ENCODE measurements at places on chromosomes 4 and X. TPM values are rescaled to one million over a fixed set of nuclear protein-coding genes. Genes with fewer than 3 reads are reported as not detected.

The HPRT1 gene
- total RNA-seq: 23.9 TPM

DNA sequence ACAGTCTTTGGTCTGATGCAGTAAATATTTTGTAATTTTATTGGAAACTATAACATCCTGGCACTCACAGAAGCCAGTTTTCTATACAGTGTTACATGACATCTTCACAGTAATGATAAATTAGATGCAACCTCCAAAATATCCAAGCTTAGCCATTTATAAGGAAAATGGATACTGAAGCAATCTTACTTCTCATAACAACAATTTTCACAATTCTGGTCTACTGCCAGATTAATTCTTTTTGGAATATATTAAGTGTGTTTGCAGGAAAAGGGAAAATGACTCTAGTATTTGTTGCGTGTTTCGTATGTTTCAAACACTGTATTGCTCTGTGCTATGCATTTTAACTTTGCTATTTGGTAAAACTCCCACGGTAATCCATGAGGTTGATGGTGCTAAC lies 1870.9 kb downstream of the ARAP2 start:
- DNase-seq: no peak

- peak; percentile 77 for DNase-seq
These were observed 337 bp downstream of the STIM2 start for GRCh38 chr4:26860922-26861433.

DNA sequence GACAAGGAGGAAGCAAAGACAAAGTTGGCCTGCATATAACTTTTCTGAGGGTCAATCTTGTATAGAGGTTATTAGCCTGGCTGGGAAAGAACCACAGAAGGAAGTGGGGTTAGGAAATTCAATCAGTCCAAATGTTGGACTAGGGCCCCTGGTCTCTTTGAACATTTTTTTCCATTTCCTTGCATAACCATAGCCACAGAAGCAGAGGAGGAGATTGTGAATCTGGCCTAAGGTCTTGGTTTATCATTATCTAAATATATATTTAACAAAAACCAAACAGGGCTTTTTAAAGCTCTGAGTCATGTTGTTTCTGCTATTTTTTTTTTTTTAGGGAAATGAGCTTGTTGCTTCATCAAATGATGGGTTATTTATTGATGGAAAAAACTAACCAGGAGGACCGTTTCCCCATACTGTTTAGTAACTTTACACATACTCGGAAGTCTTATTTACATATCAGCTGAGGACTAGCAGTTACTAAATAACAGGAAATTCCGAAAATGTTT lies 97.7 kb upstream of the ACSL4 start:
- no peak for DNase-seq

- DNase-seq: no peak
These were observed 28.6 kb upstream of the UTP14A start for GRCh38 chrX:129877401-129877800.

- no peak for DNase-seq
These were observed 593.8 kb upstream of the SLIT2 start for GRCh38 chr4:19657856-19658255.

DNA sequence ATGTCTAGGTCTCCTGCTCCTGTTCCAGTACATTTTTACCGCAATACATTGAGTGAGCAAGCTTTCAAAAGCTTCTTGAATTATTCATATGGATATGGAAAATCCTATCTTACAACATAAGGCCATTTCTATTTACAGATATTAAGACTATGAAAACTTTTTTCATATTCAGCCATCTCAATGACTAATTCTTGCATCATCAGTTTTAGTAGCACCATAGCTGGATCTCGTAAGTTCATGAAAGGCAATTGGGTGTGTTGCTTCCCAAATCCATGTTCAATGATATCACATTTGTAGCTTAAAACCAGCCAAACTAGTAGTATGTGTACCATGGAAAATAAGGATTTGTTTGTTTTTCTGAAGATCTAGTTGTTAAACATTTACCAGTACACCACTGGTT lies 118.3 kb upstream of the GABRA2 start:
- no peak for DNase-seq

DNA sequence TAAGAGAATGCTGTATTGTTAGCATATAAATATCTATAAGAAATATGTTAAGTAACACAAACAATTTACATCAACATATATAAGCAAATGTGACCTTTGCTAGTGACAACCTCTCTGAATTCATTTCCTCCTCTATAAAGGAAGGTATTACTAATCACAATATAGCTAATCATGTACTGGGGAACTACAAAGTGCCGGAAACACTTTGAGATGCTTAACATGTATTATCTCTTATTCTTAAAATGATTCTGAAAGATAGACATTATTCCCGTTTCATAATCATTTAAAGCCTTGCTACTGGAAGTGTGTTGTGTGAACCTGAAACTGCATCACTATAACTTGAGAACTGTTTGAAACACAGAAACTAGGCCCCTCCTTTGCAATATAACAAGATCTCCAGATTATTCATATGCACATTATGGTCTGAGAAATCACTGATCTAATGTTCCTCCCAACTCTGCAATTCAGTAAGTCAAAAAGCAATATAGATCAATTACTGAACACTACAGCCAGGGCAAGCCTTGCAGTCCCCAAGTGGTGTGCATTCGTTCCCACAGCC lies 54.0 kb downstream of the KLHL8 start:
- DNase-seq: no peak

- DNase-seq: no peak
These were observed 70.3 kb downstream of the SHOX start for GRCh38 chrX:700936-701335.

DNA sequence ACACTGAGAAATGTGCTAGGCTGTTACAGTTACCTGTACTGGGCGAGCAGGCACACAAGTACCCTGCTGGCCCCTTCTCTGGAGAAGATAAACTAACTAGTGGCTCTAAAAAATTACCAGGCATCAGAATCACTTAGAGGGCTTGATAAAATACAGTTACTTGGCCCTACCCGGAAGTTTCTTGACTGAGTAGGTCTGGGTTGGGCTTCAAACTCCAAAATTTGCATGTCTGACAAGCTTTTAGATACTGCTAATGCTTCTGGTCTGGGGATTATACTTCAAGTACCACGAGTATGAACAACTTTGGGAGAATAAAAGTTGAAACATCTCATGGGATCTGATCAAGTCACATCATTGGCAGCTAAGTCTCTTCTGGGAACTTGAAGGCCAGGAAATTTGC lies 30.8 kb downstream of the CEP135 start:
- no peak for DNase-seq

The C1QTNF7 gene
- total RNA-seq: 3.1 TPM

The DDIT4L gene
- total RNA-seq: 0.37 TPM

DNA sequence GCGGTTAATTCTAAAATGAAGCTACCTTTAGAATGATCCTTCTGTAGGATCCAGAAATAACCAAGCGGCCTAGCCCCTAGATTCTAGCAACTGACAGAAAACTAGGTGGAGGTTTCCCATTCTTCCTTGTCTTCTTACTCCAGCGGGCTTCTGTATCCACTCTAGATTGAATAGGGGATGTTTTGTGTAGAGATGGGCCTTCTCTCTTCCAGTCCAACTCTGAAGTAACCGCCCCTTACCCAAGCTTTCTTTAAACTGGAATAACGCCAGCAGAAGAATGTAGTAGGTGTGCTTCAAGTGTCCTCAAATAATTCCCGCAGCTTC lies 386 bp upstream of the TMEM184C start:
- DNase-seq: no peak

GRCh38 chrX:108123591-108124366 lies 32.2 kb downstream of the ATG4A start:
- DNase-seq: peak; percentile 46

DNA sequence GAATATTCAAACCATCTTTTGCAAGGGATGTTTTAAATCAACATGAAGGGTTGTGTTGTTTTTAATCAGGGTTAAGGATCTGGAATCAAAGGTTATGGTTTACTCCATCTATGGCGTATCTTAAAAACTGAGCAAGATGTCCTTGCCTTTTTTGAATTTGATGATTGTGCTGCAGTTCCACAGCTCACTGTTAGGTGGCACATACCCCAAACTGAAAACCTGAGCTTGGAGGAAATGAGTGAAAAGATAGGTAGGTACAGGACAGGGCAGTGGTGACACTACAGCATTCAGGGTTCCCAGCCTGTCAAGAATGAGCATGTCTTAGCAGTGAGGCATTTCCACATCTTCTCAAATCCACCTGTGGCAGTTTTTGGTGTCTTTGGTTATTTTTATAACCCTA lies 13.1 kb upstream of the EOLA1 start:
- no peak for DNase-seq

- no peak for DNase-seq
These were observed 146.8 kb upstream of the USP9X start for GRCh38 chrX:40938423-40938822.

- DNase-seq: no peak
These were observed 60.2 kb upstream of the MAOA start for GRCh38 chrX:43595931-43596330.

The KIAA1210 gene
- total RNA-seq: not detected

- DNase-seq: no peak
These were observed 40.8 kb downstream of the ZNF518B start for GRCh38 chr4:10416441-10416840.

DNA sequence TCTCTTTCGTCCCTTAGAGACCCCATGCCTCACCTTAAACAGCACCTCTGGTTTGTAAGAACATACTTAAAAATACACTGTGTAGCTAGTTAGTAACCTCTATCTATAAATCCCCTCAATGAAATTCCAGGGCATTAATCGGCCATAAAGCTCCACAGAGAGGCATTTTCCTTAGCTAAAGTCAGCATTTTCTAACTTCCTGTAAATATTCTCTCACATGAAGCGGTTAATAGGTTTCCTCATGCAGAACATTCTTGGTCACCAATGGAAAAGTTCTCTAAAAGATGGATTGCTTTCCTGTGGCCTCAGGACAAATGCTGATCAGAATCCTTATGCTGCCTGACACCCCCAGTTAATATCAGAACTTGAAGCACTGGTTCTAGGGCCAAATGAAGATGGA lies 248.6 kb upstream of the BOD1L1 start:
- no peak for DNase-seq

The DCAF16 gene
- total RNA-seq: 17.0 TPM

DNA sequence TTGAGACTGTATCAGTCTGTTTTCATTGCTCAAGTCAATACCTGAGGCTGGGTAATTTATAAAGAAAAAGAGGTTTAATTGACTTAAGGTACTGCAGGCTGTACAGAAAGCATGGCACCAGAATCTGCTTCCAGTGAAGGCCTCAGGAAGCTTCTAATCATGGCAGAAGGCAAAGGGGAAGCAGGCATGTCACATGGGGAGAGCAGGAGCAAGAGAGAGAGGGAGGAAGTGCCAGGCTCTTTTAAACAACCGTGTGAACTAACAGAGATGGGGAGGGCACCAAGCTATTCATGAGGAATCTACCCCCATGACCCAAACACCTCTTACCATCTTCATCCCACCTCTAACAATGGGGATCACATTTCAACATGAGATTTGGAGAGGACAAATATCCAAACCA lies 7.2 kb upstream of the TMEM131L start:
- DNase-seq: no peak

- peak; percentile 35 for DNase-seq
These were observed 92.6 kb upstream of the MAPK10 start for GRCh38 chr4:86452422-86452891.

- DNase-seq: no peak
These were observed 18.2 kb downstream of the PRDM8 start for GRCh38 chr4:80215449-80216052.

- DNase-seq: no peak
These were observed 75.9 kb downstream of the ADGRL3 start for GRCh38 chr4:61276029-61276428.

The EVC2 gene
- total RNA-seq: 1.5 TPM

GRCh38 chr4:96887857-96888256 lies 1048.0 kb downstream of the PDHA2 start:
- no peak for DNase-seq

The GPC3 gene
- 4.2 TPM for total RNA-seq

- DNase-seq: no peak
These were observed 68.6 kb downstream of the DTHD1 start for GRCh38 chr4:36349938-36350549.

DNA sequence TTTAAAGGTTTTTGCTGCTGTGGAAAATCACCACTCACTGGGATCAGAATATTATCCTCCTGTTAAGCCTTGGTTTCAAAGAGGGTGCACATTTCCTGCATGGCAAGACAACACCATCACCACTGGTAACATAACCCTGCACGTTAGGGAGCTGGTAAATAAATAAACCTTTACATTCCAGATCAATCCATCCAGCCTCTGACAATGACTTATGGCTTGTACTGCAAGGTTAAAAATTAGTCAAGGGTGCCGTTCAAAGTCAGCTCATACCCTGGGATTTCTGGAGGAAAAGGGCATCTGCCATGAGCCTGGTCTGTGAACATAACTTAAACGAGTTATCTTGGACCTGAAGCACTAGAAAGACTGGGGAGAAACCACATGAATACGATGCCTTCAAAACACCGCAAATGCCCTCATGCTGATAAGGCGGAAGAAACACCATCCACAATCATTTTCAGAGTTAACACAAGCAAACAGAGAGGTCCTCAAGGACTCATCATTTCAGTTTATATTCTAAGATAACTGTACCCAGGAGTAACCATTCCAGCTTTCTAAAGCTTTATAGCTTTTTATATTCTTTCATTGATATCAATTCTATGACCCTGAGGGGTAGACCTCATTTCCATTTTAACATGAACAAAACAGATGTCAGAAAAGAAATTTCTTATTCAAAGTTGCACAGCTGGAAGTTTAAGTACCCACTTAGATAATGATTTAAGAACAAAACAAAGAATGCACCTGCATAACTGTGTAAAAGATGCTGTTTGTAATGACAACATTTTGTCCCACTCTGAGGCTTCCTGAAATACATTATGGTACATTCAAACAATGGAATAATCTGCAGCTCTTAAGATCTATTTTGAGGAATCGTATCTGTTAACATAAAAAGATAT lies 103.1 kb downstream of the NPNT start:
- DNase-seq: no peak

- DNase-seq: no peak
These were observed 31.3 kb upstream of the TFDP3 start for GRCh38 chrX:133249266-133250058.

The TRAM1L1 gene
- total RNA-seq: 0.45 TPM

- DNase-seq: no peak
These were observed 466.4 kb downstream of the MAGEE1 start for GRCh38 chrX:76893930-76894329.

DNA sequence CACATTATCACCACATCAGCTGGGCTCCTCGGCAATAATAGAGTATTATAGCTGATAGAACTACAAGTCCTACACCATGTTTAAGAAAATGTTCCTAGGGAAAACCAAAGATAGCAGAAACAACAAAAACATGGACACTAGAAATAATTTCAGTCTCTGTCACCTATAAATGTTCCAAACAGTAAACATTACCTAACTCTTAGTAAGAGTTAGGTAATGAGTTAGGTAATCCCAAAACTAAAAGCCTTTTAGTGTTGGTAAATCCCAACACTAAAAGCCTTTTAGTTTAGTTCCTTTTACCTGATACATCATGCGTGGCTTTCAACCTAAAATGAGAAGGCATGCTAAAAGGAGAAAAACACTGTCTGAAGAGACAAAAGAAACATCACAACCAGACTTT lies 35.5 kb downstream of the MAGED2 start:
- DNase-seq: no peak
